ENCODE measurements at places on chromosomes 3 and 15. TPM values are rescaled to one million over a fixed set of nuclear protein-coding genes. Genes with fewer than 3 reads are reported as not detected.

The CGNL1 gene
- total RNA-seq, result not detected

- H3K36me3 ChIP-seq, result peaks cover 20% of the 10 kb centered on the region
- peaks cover 24% of the 10 kb centered on the region for H3K4me1 ChIP-seq
- DNase-seq, result no peak
- no peaks in the 10 kb centered on the region for H3K27me3 ChIP-seq
Observed at GRCh38 chr3:33694944-33695343, 23.1 kb downstream of the CLASP2 start.

The GOLGA6L7 gene
- not detected for total RNA-seq

The CXCR6 gene
- total RNA-seq, result 0.85 TPM

- no peak overlapping the region for H3K27ac ChIP-seq
- no peaks in the 10 kb centered on the region for H3K36me3 ChIP-seq
- no peaks in the 10 kb centered on the region for H3K27me3 ChIP-seq
- no peak for DNase-seq
- H3K4me3 ChIP-seq, result no peak overlapping the region
Observed at GRCh38 chr3:24722087-24722486, 227.4 kb upstream of the THRB start.

The ZNF620 gene
- 3.9 TPM for total RNA-seq

- peaks cover 6% of the 10 kb centered on the region for H3K4me1 ChIP-seq
- H3K27me3 ChIP-seq, result no peaks in the 10 kb centered on the region
- H3K27ac ChIP-seq, result peak overlapping the region; percentile 26
- no peak overlapping the region for H3K4me3 ChIP-seq
- H3K36me3 ChIP-seq, result peaks cover 5% of the 10 kb centered on the region
- DNase-seq, result no peak
Observed at GRCh38 chr3:45631486-45631885, 36.9 kb downstream of the LIMD1 start.

DNA sequence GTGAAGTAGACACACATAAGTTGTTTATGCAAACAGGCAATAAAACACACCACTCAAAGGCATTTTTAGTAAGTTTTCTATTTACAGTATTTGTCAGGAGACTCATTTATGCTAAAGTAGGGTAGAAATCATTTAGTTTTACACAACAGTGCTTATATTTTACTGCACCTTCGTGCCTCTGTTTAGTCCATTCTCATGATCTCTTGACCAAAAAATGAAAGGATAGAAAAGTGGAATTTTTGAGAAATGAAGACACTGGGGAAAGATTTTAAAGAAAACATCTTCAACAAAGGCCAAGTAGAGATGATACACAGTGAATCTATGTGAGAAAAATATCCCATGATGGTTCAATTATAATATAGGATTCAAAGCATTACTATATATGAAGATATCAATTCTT is 114.9 kb downstream of the SAMMSON start:
- peaks cover 26% of the 10 kb centered on the region for H3K27me3 ChIP-seq
- no peak overlapping the region for H3K27ac ChIP-seq
- H3K4me1 ChIP-seq, result no peaks in the 10 kb centered on the region

GRCh38 chr3:18135060-18135814 is 289.9 kb downstream of the SATB1 start:
- no peaks in the 10 kb centered on the region for H3K36me3 ChIP-seq
- no peak for DNase-seq
- H3K4me1 ChIP-seq, result peaks cover 4% of the 10 kb centered on the region
- H3K4me3 ChIP-seq, result no peak overlapping the region
- H3K27me3 ChIP-seq, result no peaks in the 10 kb centered on the region

GRCh38 chr3:186185194-186185787 is 76.4 kb upstream of the ETV5 start:
- peaks cover 12% of the 10 kb centered on the region for H3K4me1 ChIP-seq
- peak; percentile 40 for DNase-seq
- H3K4me3 ChIP-seq, result no peak overlapping the region
- H3K27me3 ChIP-seq, result no peaks in the 10 kb centered on the region
- H3K36me3 ChIP-seq, result no peaks in the 10 kb centered on the region

The A4GNT gene
- total RNA-seq, result not detected

DNA sequence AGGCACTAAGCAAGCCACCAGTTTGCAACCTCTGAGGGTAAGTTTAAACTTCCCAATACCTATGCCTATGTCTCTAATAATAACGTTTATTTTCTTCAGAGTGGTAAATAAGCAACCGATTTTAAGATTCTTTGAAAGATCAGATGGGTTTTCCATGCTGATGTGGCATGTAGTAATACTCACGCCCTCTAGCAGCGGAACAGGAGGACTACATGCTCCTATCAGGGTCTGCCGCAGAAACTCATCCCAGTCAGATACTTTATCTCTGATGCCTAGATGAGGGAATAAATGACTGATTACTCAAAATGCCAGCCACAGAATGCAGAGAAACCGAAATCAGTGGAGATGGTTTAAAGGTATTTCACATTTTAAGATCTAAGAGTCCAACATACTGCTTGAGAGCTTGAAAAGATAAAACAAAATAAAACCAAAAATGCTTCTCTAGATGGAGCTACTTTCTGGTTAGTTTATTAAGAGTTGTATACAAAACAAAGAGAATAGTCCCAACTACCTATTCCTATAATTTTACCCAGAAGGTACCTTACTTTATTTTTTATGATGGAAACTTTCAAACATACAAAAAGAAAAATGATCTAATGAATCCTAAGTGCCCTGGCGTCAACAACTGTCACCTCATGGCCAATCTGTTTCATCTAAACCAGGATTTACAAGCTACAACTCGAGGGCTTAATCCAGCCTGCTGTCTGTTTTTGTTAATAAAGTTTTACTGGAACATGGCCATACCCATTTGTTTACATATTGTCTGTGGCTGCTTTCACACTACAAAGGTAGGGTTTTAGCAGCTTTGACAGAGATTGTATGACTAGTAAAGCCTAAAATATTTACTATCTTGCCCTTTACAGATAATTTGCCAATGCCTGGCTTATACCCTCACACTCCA is 37.5 kb upstream of the STIMATE start:
- peak; percentile 75 for DNase-seq
- H3K27ac ChIP-seq, result no peak overlapping the region
- H3K4me1 ChIP-seq, result peaks cover 12% of the 10 kb centered on the region
- no peak overlapping the region for H3K4me3 ChIP-seq
- H3K36me3 ChIP-seq, result peaks cover 11% of the 10 kb centered on the region
- no peaks in the 10 kb centered on the region for H3K27me3 ChIP-seq

DNA sequence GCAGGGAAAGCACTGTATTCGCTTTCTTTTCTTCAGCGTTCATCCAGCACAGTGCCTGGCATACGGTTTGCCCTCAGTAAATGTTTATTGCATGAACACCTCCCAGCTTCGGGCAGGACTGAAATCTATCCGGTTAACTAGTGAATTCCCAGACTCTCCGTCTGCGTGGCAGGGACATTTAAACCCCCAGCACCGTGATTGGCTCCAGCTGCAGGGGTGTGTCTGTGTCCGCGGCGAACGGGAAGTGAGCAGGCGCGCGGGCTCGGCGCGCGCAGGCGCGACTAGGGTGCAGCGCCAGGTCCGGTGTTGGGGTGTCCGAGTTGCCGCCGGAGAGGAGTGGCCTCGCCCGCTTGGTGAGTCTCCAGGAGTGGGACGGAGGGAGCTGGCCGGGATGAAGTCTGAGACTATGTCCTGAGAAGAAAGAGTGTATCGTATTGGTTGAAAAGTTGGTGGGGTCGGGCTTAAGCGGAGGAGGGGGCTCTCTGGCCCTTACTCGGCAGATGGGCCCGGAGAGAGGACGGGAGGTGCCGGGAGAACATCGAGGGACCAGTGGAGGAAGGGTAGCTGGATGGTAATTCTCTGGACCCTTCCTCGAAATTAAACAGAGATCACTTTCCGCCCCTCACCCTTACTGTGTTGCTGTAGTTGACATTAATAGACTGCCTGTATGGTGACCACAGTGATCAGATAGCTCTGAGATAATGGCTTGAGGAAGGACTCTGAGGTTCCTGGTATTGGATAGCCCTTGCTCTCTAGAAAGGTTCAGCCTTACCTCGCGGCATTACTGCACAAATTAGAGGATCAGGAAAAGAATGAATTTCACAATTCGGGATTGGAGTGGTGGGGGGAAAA is at the start of gene SNAP23:
TSS of gene SNAP23 (plus strand) at position 274 of the 852 bp plus-strand sequence. CDS start 16,213 bp downstream, outside the sequence.
- peak within 1 kb of the TSS; percentile 97 for H3K27ac ChIP-seq
- no peaks in the 10 kb centered on the region for H3K27me3 ChIP-seq
- peaks cover 68% of the 10 kb centered on the region for H3K4me1 ChIP-seq
- peak within 1 kb of the TSS; percentile 96 for H3K4me3 ChIP-seq
- peak; percentile 89 for DNase-seq

DNA sequence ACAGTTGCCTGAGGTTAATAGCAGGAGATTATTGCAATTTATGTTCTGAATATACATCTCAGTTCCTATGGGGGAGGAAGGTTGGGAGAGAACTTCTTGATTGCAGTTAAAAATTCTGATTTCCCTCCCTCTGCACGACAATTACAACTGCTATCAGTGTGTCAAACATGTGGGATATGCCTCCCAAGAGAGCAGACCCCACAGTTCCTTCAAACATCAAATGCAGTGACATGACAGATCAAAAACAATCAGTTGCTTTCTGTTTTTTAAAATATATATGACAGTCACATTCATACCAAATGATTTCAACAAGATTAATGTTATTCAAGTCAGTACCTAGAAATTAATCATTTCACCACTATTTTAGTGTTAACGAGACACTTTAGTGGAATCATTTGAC is 639.0 kb downstream of the EDEM1 start:
- H3K4me1 ChIP-seq, result no peaks in the 10 kb centered on the region
- no peaks in the 10 kb centered on the region for H3K27me3 ChIP-seq
- H3K4me3 ChIP-seq, result no peak overlapping the region
- DNase-seq, result no peak
- H3K27ac ChIP-seq, result no peak overlapping the region

The CDC25A gene
- total RNA-seq, result 33.9 TPM

The FOXB1 gene
- total RNA-seq, result 0.53 TPM

The THPO gene
- total RNA-seq, result not detected

The CHL1 gene
- total RNA-seq, result not detected

The PLA1A gene
- not detected for total RNA-seq

The TM6SF1 gene
- 1.3 TPM for total RNA-seq

DNA sequence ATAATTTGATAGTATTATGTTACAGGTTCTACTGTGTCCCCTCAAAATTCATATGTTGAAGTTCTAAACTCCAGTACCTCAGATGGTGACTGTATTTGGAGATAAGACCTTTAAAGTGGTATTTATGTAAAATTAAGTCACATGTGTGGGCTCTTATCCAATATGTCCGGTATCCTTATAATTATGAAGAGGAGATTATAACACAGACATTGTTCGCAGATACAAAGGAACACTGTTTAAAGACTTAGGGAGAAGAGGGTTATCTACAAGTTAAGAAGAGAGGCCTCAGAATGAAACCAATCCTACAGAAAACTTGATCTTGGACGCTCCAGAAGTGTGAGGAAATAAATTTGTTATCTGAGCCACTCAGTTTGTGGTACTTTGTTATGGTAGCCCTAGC is 50.9 kb downstream of the DPH6 start:
- no peak overlapping the region for H3K4me3 ChIP-seq
- H3K27ac ChIP-seq, result no peak overlapping the region
- H3K4me1 ChIP-seq, result peaks cover 4% of the 10 kb centered on the region
- no peaks in the 10 kb centered on the region for H3K27me3 ChIP-seq
- H3K36me3 ChIP-seq, result peaks cover 10% of the 10 kb centered on the region
- no peak for DNase-seq

GRCh38 chr15:76056931-76057330 is 2.9 kb upstream of the TMEM266 start:
- no peaks in the 10 kb centered on the region for H3K36me3 ChIP-seq
- H3K27ac ChIP-seq, result no peak overlapping the region
- H3K4me1 ChIP-seq, result peaks cover 23% of the 10 kb centered on the region
- no peak overlapping the region for H3K4me3 ChIP-seq
- no peak for DNase-seq

- no peaks in the 10 kb centered on the region for H3K27me3 ChIP-seq
- H3K27ac ChIP-seq, result peak overlapping the region; percentile 11
- no peak overlapping the region for H3K4me3 ChIP-seq
- H3K4me1 ChIP-seq, result peaks cover 32% of the 10 kb centered on the region
Observed at GRCh38 chr3:184188080-184188479, 2.1 kb downstream of the ABCF3 start.

- no peak overlapping the region for H3K4me3 ChIP-seq
- H3K27me3 ChIP-seq, result no peaks in the 10 kb centered on the region
- H3K27ac ChIP-seq, result peak overlapping the region; percentile 89
- peaks cover 58% of the 10 kb centered on the region for H3K4me1 ChIP-seq
- peak; percentile 26 for DNase-seq
Observed at GRCh38 chr3:4739289-4740236, 239.7 kb upstream of the BHLHE40 start.

GRCh38 chr15:92881211-92881754 is 18.8 kb upstream of the CHD2 start:
- H3K36me3 ChIP-seq, result peaks cover 31% of the 10 kb centered on the region
- no peaks in the 10 kb centered on the region for H3K27me3 ChIP-seq
- peak overlapping the region; percentile 96 for H3K27ac ChIP-seq

The UBA7 gene
- total RNA-seq, result 85.5 TPM

The KCNH8 gene
- 0.05 TPM for total RNA-seq

- peaks cover 63% of the 10 kb centered on the region for H3K36me3 ChIP-seq
- DNase-seq, result peak; percentile 56
- H3K4me3 ChIP-seq, result peak overlapping the region; percentile 94
- peaks cover 55% of the 10 kb centered on the region for H3K4me1 ChIP-seq
Observed at GRCh38 chr15:90871716-90872485, 3.5 kb downstream of the FURIN start.

GRCh38 chr3:38114052-38114874 is 22.7 kb downstream of the ACAA1 start:
- H3K27me3 ChIP-seq, result no peaks in the 10 kb centered on the region
- H3K36me3 ChIP-seq, result no peaks in the 10 kb centered on the region
- H3K4me3 ChIP-seq, result no peak overlapping the region
- H3K27ac ChIP-seq, result no peak overlapping the region

Data from activated CD4-positive, alpha-beta T cell treated with anti-CD3 and anti-CD28 coated beads for 36 hours (primary cell).